ENCODE measurements at places on chromosomes 4 and X.

DNA sequence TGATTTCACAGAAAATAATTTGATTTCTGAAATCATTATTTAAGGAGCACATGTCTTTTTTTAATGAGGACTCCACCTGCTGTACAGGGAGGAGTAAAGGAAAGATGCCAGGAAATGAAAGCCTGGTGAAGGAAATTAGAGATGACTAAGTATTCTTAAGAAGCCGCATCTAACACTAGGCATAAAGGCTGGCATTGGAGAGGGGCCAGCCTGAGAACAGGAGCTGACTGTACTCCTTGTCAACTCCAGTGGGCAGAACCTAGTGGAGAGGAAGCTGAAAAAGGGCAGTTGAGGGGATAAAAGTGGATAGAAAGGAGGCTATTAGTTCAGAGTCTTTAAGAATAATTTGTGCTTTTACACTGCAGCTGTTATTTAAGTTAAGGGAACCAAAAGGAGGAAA lies 393.0 kb downstream of the PPP1R2C start:
- no peak for DNase-seq

DNA sequence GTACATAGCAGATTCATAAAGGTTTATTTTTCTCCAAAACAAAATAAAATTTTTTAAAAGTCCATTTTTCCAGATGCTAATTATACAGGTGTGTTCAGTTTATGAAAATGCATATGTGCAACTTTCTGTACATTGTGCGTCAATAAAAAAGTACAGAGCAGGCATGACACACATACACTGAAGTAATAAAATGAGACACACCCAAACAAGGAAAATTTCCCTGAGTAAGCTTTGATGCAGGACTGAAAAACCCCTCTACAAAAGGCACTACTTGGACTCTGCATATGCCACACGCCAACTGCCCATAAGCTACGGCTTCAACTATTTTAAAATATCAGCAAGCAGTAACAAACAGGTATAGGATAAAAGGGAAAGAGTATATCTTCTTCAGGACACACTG lies 13.8 kb downstream of the ARAP2 start:
- DNase-seq: no peak

DNA sequence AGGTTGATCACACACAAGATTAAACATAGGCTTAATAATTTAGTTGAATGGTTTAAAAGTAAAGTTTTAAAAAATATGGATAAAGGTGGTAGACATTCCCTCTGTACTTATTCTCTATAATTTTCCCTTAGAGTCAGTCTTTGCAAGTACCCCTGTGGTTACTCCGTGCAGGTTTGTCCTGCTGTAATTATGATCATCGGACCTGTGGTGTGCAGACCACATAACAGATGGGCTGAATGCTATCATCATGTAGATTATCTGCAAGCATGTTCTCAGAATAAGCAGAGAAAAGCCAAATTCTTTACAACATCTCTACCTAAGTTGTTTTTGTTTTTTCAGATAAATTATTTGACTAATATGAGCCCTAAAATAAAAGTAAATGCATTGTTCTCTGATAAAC lies 146.8 kb downstream of the FSTL5 start:
- DNase-seq: no peak

GRCh38 chrX:47283015-47283771 lies 50.4 kb downstream of the USP11 start:
- no peak for DNase-seq

- no peak for DNase-seq
Observed at GRCh38 chr4:41214825-41215146, 444 bp upstream of the APBB2 start.
